ENCODE measurements at places on chromosomes 2 and 18. TPM values are rescaled to one million over a fixed set of nuclear protein-coding genes. Genes with fewer than 3 reads are reported as not detected.
A peak's percentile ranks its signal among the peaks of the same experiment; 100 is the strongest.

Gene REG3G
- not detected for polyA plus RNA-seq

Gene IL18R1
- 2.5 TPM for polyA plus RNA-seq

GRCh38 chr18:24369426-24369825 lies 28.2 kb downstream of the OSBPL1A start:
- DNase-seq = no peak

GRCh38 chr18:45325778-45326177 lies 289.5 kb upstream of the SLC14A2 start:
- DNase-seq = no peak

DNA sequence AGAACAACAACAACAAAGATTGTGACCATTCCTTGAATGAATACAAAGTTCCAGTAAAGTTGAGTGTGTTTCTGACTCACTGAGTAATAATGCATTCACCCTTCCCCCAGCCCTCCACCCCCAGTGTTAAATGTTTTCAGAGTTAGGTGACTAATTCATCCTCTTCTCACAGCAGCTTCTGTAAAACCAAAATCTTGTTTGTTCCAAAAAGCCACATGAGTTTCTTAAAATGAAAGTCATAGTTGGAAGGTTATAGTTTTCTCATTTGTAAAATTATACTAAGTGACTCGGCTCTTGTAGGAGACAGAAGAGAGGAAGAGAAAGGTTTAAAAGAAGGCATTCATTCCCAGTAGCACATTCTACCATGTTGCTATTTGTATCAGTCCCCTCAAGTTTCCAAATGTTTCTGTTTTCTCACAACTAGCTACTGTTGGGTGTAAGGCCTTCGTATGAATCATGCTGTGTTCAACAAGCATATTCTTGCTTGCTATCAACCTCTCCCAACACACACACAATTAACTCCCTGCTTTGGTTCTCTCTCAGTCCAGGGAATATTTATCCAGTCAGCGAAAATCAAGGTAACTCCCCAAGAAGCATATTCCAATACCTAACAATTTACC lies 75.3 kb downstream of the MBD2 start:
- DNase-seq = peak; percentile 54

DNA sequence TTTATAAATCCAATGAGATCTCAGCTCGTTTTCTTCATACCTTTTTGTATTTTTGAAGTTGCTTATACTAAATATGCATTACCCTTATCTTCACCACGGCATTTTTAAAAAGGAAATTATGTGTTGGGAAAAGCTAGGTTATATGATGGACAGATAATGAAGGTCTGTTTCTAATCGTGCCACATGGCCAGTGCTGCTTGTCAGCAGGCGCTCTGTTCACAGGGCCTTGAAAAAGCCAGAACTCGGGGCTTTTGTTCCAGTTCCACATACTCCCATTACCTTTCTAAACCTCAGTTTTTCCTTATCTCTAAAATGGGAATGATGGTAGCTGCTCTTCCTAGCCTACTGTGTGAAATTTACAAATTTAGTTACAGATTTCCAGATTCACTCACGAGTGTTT lies 42.0 kb downstream of the EPAS1 start:
- no peak for DNase-seq

GRCh38 chr18:75438891-75439290 lies 11.4 kb upstream of the SMIM21 start:
- no peak for DNase-seq

DNA sequence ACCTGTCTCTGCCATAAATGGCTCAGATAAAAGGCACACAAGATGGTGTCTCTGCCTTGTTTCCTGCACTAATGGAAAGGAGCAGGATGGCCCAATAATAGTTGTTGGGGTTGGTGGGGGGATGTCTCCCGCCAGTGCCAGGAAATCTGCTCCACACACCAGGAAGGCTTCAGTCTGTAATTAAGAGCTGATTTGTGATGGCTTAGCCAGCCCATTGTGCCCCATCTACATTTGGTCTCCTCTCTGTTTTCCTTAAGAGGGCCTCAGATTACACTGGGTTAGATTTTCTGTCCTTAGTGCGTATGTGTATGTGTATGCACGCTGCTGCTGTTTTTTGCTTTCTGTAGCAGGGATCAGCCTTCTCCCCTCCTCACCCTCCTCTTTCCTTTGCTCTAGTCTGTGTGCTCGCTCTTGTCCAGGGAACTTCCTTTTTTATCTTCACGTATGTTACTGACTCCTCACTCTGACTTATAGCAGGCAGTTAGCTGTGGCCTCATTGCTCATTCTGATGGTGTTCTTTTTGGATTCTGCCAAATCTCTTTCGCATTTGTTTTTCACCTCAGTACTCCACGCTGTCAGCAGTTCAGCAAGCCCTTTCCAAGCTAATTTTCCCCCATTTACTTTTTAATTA lies 33.4 kb upstream of the MGAT5 start:
- DNase-seq = no peak

Gene SH3RF3
- polyA plus RNA-seq = 5.7 TPM

DNA sequence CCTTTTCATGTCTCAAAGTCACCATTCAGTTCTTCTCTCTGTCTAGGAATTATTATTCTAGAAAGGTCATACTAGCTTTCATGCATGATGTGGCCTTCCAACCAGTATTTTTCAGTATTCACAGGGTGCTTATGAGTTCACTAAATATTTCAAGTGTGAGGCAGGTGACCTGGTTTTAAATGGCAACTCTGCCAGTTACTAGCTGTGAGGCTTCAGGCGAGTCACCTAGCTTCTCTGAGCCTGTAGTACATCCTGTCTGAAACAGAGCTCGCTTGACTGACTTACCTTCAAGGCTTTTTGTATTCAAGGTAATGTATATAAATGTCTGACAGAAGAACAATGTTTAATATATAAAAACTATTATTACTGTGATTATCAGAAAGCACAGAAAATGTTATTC lies 19.4 kb upstream of the ACVR1 start:
- no peak for DNase-seq

Gene TACR1
- polyA plus RNA-seq = 0.30 TPM

Gene AGAP1
- polyA plus RNA-seq = 14.7 TPM

- no peak for DNase-seq
Observed at GRCh38 chr2:198242093-198242492, 437.7 kb downstream of the PLCL1 start.

Gene APCDD1
- polyA plus RNA-seq = not detected

GRCh38 chr2:164911832-164912231 lies 43.5 kb downstream of the SLC38A11 start:
- DNase-seq = no peak

DNA sequence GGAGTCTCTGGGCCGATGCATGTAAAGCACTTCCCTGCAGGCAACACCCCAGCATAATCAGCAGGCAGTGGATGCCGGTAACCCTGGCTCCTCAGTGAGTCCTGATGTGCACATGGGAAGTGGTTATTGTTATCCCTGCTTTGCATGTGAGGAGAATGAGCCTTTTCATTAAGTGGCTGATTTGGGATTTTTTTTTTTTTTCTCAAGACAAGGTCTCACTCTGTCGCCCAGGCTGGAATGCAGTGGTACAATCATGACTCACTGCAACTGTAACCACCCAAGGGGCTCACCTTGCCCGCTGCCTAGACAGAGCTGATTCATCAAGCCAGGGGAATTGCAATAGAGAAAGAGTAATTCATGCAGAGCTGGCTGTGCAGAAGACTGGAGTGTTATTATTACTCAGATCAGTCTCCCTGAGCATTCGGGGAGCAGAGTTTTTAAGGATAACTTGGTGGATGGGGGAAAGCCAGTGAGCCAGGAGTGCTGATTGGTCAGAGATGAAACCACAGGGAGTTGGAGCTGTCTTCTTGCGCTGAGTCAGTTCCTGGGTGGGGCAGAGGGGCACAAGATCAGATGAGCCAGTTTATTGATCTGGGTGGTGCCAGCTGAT lies 95.4 kb downstream of the SOCS6 start:
- DNase-seq = peak; percentile 37

GRCh38 chr2:56244911-56245530 lies 61.2 kb downstream of the CCDC85A start:
- no peak for DNase-seq

DNA sequence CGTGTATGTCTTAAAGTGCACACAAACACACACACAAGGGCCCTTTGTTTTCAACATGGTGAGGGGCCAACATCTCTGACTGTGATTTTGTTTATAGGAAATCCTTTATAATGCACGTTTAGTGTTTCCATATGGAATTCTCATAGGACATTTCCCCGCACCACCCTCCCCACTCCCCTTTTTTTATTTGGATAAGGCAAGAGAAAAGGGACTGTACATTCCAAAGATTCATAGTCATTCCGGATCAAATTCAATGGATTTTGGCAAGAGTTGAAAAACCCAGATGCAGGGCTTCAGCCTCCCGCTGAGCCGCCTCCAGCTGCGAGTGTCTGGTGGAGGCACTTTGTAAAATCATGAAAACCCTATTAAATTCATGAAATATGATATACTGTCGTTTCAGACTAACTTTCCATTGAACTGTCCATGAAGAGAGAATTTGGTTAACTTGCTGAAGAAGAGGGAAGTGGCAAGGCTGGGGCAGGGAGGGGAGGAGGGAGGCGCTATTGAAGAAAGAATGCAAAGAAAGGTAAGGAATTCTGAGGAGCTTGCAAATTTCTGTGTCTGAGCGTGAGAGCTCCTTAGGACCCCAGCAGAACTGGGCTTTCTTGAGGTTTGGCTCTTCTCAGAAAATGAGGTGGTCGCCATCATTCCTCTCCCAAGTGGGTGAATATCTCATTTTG lies 25.8 kb upstream of the SLC14A2 start:
- peak; percentile 88 for DNase-seq

- no peak for DNase-seq
Observed at GRCh38 chr2:65057391-65058052, 1.3 kb downstream of the CEP68 start.

DNA sequence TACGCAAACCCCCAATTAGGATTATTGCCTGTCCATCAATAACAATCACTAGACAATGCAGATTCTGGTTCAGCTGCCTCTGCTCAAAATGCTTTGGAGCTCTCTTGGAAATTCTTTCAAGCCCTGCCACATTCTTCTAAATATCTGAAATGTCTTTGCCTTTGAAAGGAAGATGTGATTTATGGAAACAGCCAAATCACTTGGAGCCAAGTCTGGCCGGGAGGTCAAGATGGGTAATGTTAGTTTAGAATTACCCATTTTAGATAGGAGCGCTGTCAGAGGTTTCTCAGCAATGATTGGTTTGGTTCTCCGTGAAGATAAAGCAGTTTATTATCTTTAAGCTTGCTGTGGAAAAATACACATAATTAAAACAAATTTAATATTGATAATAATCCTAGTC lies 306.7 kb downstream of the SETBP1 start:
- DNase-seq = no peak

DNA sequence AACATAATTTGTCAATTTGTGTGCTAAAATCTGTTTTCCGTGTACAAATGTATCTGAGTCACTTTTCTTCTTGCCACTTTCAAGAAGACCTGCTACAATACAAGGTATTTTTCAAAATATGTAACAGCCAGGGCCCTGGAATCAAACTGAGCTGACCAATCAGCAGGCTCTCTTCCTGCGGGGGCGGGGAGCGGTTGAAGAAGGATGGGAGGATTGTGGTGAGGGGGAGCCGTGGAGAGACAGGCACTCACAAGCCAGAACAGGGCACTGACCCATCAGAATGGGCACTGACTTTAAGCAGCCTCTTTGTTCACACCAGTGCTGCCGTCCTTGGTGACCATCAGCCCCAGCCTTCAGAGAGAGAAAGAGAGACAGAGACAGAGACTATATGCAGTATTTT lies 40.6 kb upstream of the CCNYL1 start:
- DNase-seq = no peak

GRCh38 chr2:105959357-105959756 lies 214.6 kb downstream of the NCK2 start:
- no peak for DNase-seq

DNA sequence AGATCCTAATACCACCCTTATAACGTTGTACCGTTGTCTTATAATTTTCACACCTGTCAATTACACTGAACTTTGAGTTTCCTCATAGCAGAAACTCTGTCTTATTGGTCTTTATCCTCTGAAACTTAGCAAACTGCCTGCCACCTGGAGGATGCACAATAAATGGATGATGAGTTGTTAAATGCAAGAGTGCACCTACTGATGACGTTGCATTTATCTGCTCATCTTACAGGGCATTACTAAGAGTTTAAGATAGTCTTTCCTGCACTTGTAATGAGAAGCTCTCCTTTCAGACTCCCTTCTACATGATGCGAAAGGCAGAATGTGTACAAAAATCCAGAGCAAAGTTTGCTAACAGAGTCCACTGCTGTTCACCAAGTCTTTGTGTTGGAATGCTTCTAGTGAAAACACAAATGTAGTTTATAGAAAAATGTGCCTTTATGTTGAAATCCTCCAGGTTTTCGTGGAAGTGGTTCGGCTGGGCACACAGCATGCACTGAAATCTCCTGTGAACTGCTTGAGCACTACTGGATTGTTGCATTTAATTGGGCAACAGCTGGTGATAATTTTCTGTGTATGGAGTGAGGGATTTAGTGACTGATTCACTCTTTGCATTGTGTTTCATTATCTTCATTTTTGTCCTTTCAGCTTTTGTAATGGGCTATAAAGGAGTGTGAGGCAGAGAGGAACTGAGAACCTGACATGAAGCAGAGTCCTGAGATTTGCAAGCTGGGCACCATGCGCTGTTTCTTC lies 665.8 kb upstream of the ID2 start:
- no peak for DNase-seq

DNA sequence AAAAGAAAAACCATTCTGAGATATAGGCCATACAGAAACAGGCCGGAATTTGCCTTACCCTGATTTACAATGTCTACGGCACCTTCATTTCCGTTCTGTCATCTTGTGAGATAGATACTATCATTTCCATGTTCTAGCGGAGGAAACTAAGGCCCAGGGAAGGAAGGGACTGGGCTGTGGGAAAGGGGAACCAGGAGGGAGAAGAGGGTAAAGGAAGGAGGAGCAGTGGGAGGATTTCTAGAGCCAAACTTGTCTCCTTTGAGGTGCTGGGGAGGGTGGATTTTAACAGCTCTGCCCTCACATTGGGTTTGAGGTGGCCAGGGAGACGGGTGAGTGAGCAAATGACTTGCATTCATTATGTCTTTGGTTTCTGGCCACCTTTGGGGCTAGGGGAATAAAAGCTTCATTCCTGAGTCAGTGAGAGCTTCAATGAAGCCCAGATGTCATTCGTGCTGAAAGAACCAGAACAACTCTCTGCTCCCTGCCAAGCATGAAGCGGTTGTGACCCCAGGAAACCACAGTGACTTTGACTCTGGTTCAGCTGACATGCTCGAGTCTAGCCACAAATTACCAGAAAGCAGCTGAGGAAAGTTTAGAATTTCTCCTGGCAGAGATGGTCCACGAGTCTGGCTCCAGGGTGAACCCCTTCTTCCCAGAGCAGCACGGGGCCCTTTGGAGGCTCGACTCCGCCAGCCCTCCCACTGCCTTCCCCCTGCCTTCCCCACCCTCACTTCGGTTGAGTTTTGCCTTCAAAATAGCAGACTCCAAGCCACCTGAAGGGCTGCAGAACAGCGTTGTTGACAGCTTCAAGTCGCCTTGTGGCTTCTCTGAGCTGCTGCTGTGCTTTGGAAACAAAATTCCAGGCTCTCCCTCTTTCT lies 3.8 kb downstream of the ACTG2 start:
- DNase-seq = no peak

Gene STK25
- 302 TPM for polyA plus RNA-seq

Gene CXCR1
- polyA plus RNA-seq = not detected

- DNase-seq = no peak
Observed at GRCh38 chr2:206296128-206296527, 21.7 kb downstream of the ZDBF2 start.
